ENCODE measurements at places on chromosomes 4 and X.

- peak; percentile 70 for DNase-seq
These were observed 39.3 kb downstream of the BMP3 start for GRCh38 chr4:81069706-81070331.

DNA sequence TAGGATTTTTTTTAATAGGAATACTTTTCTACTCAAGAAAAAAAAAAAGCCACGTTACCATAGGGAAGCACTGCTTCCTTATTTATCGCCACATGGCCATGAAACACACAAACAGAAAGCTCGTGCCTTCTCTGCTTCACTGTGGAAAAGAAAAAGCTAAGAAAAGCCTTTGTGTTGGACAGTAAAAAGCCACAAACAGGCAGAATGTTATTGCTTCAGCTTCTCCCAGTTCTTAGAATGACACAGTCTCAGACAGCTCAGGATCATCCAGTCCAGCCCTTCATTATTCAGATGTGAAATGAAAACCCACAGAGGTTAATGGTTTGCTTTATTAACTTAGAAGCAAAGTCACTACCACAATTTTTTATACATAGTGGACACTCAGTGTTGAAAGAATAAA is 181.6 kb upstream of the NOCT start:
- DNase-seq = no peak

- no peak for DNase-seq
These were observed 48.8 kb downstream of the IGFBP7 start for GRCh38 chr4:57061395-57061794.

DNA sequence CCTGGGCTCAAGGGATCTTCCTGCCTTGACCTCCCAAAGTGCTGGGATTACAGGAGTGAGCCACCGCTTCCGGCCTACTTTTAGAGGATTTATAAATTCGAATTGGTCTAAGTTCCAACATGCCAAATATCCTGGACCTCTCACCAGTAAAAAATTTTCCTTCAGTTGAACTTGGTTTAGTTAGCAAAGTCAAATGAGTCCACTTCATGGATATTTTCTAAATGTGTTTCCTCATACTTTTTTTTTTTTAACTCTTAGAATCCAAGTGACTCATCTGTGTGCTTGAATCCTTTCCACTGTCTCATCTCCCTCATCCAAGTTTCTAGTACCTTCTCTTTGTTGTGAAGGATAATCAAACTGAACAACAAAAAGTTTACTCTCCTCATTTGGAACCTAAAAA is 49.7 kb downstream of the RBM47 start:
- DNase-seq = no peak
